ENCODE measurements at places on chromosomes 3 and 15.

- no peak for DNase-seq
Measured at GRCh38 chr3:97464035-97464434, 300.5 kb upstream of the ARL6 start.

- no peak for DNase-seq
Measured at GRCh38 chr15:60316961-60317360, 80.8 kb downstream of the ANXA2 start.

DNA sequence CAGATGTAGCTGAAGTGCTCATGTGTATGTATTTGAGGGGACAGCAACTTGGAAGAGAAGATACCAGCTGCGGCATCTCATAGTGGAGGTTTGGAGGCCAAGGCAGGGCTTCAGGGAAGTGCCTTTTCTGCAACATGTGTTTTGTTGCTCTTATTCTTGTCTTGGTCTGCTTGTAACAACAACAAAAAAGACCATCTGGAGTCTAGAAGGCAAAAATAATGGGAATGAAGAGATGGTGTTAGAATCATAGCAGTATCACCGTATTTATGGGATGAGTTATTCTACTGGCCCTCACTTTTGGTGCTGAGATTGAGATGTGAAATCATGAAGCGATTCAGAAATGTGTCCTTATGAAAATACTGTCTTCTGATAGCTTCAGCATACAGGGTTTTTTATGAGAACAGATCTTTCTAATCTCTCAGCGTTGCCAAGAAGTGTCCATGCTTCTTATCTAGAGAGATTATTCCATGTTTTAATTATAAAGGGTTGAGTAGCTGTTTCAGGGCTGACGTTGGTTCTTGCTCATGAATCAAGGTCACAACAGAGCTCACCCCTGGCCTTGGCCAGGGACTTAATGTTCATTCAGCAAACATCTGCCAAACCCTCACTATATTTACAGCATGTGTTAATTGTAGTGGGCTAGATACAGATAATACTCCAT lies 58.0 kb downstream of the ITPR1 start:
- no peak for DNase-seq

GRCh38 chr3:126442856-126443242 lies 32.8 kb downstream of the ZXDC start:
- DNase-seq, result no peak

DNA sequence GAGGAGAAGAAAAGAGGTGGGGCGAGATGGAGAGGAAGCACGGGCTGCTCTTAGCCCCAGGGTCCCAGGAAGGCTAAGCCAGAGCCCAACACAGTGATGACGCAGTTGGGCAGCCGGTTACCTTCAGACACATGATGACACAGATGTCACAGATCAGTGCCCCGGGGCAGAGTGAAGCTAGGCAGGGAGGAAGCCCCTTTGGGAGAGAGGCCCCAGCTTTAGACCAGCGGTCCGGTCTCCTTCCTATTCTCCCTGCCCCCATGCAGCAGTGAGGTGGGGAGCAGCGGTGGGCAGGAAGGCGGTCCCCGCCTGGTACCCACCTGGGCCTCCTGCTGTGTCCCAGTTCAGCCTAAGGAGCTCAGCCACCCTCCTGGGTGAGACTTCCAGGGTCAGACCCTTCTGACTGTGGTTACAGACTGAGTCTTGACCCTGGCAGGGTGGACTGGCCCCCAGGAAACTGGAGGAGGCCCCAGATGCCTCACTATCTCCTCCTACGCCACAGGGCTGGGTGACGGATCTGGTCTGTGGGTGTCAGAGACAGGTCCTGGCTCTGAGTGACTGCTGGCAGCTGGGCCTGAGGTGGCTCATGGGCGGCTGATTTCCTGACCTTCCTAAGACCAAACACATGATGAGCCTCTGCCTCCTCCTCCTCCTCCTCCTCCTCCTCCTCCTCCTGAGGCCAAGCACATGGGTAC lies 38.8 kb upstream of the LINGO1 start:
- DNase-seq, result no peak

DNA sequence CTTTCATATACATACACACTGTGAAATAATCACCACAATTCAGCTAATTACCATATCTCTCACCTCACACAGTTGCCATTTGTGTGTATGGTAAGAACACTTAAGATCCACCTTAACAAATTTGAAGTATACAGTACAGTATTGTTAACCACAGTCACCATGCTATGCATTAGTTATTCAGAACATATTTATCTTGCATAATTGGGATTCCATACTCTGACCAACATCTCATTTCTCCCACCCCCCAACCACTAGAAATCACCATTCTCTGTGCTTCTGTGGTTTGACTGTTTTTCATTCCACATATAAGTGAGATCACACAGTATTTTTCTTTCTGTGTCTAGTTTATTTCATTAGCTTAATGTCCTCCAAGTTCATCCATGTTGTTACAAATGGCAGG lies 247.7 kb upstream of the CTNNB1 start:
- DNase-seq, result no peak

- no peak for DNase-seq
Measured at GRCh38 chr3:155088706-155089345, 8.7 kb downstream of the MME start.

GRCh38 chr3:89332793-89333192 lies 225.4 kb downstream of the EPHA3 start:
- DNase-seq, result no peak

DNA sequence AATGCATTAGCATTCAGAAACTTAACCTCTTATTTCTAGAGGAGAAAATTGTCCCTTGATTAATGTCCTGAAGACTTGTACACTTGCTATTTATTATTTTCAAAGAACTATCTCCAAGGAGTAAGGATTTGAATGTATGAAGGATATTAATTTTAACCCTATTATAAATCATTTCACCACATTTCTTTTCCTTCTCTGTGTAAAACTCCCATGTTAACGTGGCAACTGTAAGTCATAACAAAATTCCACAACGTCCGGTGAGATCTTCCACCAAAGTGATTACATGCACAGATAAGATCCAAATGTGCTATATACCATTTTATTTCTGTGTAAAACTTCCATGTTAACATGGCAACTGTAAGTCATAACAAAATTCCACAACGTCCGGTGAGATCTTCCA lies 229.1 kb upstream of the ARHGEF26 start:
- DNase-seq, result no peak

DNA sequence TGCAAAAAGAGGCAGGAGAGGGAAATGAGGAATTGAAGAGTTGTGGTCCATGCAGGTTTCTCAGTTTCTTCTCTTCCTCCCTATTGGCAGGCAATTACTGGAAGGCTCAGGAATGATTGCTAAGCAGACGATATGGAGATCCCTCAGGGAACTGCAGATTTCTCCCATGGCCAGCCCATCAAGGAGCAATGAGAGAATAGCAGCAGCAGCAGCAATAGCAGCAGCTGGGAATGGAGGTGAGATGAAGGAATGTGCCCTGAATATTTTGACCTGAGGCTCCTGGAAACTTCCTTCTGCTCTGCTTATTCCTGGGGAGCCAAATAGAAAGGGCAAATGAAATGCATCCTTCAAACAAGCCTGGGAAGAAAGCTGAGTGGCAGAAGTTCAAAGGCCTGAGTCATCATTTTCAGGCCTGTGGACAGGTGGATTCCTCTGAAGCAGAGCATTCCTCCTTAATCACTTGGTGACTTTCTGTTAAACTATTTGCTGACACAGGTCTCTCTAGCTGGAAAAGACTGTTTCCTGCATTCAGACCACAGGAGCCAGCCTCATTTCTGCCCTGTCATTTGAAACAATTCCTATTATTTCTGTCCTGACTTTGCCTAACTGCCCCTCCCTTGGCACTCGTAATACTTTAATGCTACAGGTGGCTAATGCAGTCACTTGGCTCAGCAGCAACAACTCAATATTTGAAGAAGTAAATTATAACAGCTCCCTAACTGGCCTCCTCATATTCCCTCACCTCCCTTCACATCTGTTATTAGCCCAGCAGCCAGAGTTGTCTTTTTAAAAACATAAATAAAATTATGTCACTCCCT lies 146.9 kb upstream of the GADL1 start:
- no peak for DNase-seq

DNA sequence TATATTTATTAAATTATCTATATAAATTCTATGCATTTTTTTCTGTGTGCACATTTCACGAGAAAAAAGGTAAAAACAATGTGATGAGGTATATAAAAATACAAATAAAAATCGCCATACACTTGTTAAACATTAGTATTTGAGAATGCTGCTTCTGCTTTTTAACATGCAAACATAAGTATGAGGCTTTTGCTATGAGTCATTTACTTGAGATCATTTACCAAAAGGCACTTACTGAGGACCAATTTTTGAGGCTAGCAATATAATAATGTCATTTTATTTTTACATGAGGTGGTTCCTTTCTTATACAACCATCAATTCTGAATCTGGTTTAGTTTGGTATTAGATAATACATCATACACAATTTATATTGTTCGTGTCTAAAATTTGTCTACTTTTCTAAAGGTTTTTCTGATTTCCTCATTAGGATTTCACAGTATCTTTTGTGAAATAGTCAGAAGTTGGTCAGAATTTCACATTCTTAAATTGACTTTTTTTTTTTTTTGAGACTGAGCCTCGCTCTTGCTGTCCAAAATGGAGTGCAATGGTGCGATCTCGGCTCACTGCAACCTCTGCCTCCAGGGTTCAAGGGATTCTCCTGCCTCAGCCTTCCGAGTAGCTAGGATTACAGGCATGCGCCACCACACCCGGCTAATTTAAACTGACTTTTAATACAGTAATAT lies 25.6 kb downstream of the DCUN1D1 start:
- DNase-seq, result no peak

- no peak for DNase-seq
Measured at GRCh38 chr15:85688711-85689110, 106.0 kb downstream of the KLHL25 start.

DNA sequence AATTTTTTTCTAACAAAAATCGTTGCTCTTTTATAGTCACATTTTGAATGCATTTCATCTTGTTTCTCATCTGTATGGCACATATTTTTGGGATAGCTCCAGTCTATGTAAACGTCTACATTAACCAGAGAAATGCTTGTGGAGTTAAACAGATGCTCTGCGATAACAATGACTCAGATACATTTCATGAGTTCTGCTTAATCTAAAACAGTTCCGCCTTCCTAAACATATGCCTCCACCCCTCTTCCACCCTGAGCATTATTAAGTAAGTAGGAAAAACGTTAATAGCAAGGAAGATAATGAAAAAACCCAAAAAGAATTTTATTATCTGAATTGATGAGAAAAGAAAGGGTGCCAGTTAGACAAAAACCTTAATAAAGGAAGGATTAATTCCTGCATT lies 396.1 kb downstream of the TUSC7 start:
- DNase-seq, result no peak

GRCh38 chr3:13638927-13639326 lies 90.0 kb downstream of the FBLN2 start:
- no peak for DNase-seq

DNA sequence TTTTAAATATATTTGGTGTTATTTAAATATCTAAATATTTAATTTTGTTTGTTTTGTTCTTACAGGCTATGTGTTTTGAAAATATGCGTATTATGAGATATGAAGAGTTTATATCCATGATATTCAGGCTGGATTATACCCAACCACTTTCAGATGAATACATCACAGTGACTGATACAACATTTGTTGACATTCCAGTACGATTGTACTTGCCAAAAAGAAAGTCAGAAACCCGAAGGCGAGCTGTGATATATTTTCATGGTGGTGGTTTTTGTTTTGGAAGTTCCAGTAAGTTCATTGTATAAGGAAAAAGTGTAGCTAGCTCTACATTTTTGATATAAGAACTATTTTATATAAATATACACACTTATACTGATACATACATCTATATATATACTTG lies 6.9 kb downstream of the AADACL2 start:
- DNase-seq, result no peak

GRCh38 chr3:149667576-149667975 lies 9.8 kb upstream of the WWTR1 start:
- no peak for DNase-seq

DNA sequence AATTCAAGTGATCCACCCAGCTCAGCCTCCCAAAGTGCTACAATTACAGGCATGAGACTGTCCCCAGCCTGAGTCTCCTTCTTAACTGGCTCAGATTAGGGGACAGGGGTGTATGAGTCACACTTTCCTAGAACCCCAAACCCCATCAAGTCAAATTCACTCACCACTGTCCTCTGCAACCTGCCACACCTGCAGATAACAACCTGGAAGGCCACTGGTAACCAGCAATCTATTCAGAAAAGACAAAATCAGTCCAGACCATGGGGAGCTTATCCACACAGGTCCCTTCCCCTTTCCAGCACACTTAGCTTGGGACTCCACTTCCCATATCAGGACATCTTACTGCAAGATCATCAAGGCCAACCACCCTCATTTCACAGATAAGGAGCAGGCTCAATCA lies 6.4 kb downstream of the WDR73 start:
- no peak for DNase-seq

DNA sequence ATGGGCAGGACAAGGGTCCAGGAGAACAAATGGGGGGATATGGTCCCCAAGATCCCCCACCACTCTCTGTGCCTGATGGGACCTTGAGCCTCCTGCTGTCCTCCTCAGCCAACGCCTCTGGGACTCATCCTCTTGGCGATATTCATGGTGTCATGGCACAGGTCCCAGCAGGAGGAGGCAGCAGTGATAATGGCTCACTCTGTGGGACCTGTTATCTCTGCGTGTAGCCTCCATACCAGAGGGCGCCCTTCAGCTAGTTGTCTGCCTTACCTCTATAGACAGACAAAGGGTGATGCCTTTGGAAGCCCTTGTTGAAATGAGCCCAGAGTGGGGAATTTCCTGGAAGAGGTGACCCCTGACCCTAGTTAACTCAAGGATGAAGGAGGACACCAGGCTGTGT lies 7.4 kb downstream of the ZBTB47 start:
- DNase-seq, result no peak

- no peak for DNase-seq
Measured at GRCh38 chr3:75136100-75136897, 521.8 kb upstream of the CNTN3 start.

DNA sequence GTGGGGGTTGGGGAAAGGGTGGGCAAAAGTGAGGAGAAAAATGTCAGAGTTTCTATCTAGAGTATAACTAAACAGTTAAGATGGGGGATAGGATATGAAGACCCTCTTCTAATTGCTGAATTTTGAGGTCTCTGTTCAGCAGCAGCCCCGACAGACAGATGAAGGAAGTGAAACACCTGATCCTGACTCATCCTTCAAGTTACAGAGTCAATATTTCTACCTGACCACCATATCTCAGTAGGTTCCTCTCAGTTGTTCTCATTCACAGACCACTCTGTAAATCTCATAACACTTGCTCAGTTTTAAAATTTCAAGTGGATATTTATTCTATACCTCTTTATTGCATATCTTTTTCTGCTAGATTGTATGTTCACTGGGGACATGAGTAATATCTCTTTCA lies 69.5 kb downstream of the CCDC54 start:
- DNase-seq, result no peak
